ENCODE measurements at places on chromosomes 6 and 20. TPM values are rescaled to one million over a fixed set of nuclear protein-coding genes. Genes with fewer than 3 reads are reported as not detected.

Gene DIDO1
- total RNA-seq = 50.0 TPM

Gene PREX1
- 112 TPM for total RNA-seq

- DNase-seq = no peak
Measured at GRCh38 chr6:125738276-125738675, 11.2 kb upstream of the HEY2 start.

- DNase-seq = no peak
Measured at GRCh38 chr6:151352410-151353396, 38.7 kb downstream of the ZBTB2 start.

DNA sequence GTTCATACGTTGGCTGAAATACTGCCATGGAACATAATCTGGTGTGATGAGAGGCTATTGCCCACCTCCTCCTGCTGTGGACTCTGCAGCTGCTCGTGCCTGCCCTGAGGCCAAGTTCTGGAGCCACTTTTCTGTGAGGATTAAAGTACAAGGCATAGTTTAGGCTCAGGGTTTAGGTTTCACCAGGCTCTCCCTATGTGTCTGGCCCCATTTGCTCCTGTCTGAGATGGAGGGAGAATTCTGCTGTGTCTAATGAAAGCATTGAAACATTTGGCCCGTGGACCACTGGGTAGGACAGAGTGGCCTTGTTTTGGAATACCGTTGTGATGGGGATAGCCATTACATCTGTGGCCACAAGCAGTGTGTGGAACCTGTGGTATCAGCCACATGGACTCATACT, 5.9 kb downstream of the WRNIP1 start:
- DNase-seq = no peak

DNA sequence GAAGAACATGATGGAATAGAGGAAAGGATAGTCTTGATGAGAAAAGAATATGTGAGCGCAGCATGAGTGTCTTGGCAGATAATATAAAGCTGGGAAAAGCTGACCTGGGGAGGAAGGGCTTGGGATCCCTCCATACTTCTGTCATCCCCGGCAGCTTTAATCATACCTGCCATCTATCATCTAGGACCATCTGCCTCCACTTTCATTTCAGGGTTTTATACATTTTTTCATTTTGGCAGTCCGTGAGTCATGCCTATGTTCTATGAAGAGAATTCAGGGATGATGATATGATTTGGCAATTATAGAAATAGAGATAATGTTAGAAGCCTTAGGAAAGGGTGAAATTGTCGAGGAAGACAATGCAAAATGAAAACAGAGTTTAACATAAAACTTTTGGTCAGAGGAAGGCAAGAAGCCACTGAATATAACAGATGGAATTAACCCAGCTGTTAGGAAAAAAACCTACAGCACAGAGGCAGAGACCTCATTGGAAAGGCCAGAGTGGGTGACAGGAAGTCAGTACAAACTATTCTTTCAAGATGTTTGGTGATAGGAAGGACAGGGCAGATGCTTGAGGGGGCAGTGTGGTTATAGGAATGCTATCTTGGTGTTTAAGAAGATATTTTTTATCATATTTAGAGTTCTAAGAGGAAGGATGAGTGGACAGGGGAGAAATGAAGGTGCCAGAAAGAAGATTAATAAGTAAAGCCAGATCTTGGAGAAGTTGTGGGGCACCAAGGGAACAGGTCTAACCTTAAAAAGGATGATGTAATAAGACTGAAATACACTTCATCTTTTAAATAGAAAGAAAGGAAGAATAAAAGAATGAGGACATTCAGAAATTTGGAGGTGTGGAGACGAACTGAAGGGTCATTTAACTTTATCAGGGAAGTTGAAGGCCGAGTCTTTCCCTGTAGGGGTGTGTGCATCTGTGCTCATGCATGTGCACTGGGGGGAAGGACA, 37.8 kb downstream of the MARCKS start:
- DNase-seq = no peak

DNA sequence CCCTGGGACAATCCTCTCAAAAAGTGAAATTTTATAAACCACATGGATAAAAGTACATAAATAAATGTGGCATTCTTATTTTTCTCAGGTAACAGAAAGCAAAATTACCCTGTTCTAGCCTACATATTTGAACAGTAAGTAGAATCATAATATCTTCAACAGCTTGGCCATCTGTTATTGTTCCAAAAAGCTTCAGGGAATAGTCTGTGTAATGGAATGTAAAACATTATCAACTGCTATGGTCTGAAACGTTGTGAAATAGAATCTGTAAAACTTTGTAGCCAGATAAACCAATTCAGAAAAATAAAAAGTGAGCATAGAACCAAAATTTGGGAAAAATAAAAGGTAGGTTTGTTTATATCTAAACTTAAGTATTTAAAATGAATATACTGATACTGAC, 114.7 kb downstream of the THEMIS start:
- no peak for DNase-seq

Gene C6orf52
- total RNA-seq = 4.4 TPM

Gene SIGLEC1
- 0.02 TPM for total RNA-seq

Gene TUBB
- 724 TPM for total RNA-seq

Gene ETV7
- 7.4 TPM for total RNA-seq

GRCh38 chr6:114747995-114748625, 405.3 kb upstream of the HS3ST5 start:
- peak; percentile 41 for DNase-seq

DNA sequence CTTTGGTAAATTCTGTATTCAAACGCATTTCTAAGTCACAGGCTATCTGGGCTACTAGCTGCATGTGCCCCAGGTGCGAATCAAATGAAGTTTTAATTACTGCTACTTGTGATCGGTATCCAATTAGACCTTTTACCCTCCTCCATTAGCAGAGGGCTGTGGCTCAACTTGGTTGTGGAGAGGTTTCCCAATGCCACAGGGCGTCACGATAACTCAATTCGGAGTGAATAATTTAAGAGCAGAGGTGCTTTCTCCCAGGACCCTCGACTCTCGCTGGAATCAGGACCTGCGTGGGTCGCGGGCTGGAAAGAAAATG, 640 bp downstream of the SAYSD1 start:
- no peak for DNase-seq

DNA sequence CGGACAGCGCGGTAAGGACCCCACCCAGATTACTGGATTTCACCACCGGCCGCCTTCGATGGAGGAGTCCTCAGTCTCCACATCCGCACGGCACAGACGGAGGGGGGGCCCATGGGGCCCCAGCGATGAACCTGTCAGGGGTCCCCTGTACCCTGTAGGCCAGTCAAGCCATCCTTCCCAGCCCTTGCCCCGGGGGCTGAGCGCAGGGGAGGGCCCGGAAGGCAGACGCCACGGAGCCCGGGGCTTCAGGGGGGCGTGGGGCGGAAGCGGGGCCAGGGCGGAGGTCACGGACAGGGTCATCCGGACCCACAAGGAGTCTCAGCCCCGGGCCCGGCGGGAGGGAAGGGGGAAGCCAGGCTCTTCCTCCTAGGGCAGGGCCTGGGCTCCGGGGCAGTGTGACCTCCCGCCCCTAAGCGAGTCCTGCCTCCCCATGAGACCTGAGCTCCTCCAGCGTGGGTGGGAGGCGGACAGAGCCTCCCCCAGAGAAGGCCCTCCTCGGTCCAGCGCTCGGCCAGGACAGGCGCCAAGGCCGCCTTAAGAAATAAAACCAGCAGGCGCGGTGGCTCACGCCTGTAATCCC, 22.8 kb downstream of the ZBTB46 start:
- DNase-seq = no peak
